ENCODE measurements at places on chromosomes 16 and 17.
A peak's percentile ranks its signal among the peaks of the same experiment; 100 is the strongest.

- DNase-seq = no peak
These were observed 250.6 kb upstream of the ZFHX3 start for GRCh38 chr16:73298562-73298961.

- DNase-seq = no peak
These were observed 51.5 kb downstream of the KNOP1 start for GRCh38 chr16:19666477-19666876.

- peak; percentile 38 for DNase-seq
These were observed 44.1 kb upstream of the RPL38 start for GRCh38 chr17:74159226-74159840.

DNA sequence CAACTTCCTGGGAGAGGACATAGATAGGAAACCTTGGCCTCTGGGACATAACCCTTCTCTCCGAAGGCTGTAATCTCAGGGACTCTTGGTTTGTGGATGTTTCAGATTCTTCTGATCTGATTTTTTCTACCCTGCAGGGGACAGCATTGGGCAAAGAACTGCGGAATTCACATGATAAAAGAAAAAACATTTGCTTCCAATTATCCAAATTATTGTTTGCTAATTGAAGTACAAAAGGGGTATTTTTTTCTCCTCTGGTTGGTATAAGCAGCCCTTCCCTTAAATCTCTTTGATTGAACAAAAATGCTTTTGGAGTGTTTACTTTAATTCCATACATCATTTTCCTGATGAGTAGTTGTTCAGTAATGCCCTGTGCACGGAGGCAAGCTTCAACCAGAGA is 251.7 kb upstream of the IRX3 start:
- no peak for DNase-seq

- DNase-seq = no peak
These were observed 28.7 kb downstream of the HIC1 start for GRCh38 chr17:2083613-2084035.

DNA sequence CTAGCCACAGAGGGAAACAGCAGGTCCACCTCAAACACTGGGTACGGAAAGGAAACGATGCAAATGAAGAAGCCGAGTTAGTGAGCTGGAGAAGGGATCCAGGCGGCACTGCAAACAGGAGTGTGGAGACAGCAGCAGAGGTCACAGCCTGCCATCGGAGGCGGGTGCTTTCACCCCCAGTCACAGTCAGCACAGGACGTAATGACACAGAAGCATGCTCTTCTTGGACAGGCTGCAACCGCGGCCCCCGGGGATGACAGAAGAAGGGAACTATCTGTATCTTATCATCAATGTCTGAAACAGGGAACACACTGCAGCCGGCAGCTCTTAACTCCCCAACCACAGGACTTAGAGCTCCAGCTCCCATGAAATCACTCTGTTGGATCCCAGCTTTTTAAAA is 16.1 kb upstream of the SLC38A8 start:
- peak; percentile 34 for DNase-seq

GRCh38 chr16:4370570-4371356 is 885 bp upstream of the VASN start:
- no peak for DNase-seq

DNA sequence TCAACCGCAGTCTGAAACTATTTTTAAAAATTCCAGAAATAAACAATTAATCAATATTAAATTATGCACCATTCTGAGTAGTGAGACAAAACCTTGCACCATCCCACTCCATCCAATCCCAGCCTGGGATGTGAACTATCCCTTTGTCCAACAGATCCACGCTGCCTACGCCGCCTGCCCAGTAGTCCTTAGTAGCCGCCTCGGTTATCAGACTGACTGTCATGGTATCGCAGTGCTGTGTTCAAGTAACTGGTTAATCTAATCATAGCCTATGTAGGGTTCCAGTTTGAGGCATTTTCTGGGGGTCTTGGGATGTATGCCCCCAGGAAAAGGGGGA is 437.7 kb downstream of the HS3ST3B1 start:
- DNase-seq = no peak

GRCh38 chr17:77768248-77768852 is 190.2 kb upstream of the TNRC6C start:
- no peak for DNase-seq

- no peak for DNase-seq
These were observed 97.9 kb upstream of the ZNF469 start for GRCh38 chr16:88284626-88285513.

DNA sequence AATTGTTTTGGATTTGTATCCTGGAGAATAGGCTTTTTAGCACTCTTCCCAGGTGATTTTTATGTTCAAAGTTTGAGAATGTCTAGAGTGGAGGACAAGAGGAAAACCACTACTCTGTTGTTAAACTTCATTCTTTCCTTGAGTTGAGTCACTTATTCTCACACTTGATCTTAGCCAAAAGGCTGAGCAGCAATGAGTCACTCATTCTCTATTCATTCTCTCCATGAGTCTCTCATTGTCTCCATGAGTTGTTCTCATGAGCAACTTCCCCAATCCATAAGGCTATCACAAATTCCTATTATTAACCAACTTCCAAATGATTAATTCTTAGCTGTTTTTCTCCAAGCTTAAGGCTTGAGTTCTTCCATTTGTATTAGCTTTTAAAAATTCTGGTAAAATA is 1393.3 kb downstream of the CDH8 start:
- DNase-seq = no peak

GRCh38 chr17:21042458-21043295 is at the start of gene USP22:
Gene USP22, minus strand, starts transcription at chr17:21043011. Its CDS starts 176 bp downstream, at chr17:21042835.
- peak; percentile 99 for DNase-seq

DNA sequence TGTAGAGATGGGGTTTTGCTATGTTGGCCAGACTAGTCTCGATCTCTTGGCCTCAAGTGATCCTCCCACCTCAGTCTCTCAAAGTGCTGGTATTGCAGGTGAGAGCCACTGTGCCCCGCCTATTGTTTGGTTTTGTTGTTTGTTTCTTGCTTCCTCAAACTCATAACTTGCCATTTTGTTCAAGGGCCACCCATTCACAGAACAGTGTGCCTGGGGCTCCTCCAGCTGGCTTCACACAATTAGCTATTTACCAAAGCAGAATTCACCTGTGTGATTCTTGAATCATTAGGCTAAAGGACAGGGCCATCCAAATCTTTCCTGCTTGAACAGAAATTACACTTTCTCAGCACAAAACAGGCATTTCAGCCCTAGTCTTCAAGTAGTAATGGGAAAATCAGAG is 7.2 kb downstream of the ABHD15 start:
- no peak for DNase-seq

- DNase-seq = no peak
These were observed 9.9 kb upstream of the GUCY2D start for GRCh38 chr17:7992516-7992915.

DNA sequence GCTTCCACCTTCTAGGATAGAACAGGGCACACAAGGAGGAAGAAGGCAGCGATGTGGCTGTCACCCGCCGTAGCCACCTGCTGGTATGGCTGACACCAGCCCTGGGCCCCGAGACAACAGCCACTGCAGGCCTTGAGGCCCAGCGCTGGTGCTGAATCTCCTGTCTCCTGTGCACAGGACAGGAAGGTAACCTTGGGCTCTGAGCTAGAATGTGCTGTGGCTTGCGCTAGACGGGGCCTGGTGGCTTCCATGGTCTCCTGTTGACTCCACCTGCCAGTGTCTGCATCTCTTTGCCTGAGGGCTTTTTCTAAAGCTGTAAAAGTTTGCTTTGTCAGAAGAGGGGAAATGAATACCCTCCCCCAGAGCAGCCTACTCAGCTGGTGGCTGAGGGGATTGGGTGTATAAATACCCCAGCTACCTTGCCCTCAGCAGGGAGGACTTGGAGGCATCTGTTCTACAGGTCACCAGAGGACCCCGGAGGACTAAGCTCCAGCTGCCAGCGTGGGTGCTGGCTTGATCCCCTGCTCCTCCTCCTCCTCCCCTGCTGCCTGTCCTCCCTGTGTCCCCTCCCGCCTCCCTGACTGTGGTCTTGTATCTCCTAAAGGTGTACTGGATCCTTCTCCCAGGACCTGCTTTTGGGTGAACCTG is 76.1 kb upstream of the SDK2 start:
- DNase-seq = no peak

- DNase-seq = no peak
These were observed 6.7 kb downstream of the TAT start for GRCh38 chr16:71570144-71570543.

Data from left forelimb (tissue), 1 donor.